Activated T-cell treated with anti-CD3 and anti-CD28 coated beads, Interleukin-2, amount 50 U/mL, for 24 hours (primary cell): ENCODE measurements at places on chromosomes 5 and 9.

GRCh38 chr5:31000287-31000686 is 193.2 kb upstream of the CDH6 start:
- no peak for DNase-seq

DNA sequence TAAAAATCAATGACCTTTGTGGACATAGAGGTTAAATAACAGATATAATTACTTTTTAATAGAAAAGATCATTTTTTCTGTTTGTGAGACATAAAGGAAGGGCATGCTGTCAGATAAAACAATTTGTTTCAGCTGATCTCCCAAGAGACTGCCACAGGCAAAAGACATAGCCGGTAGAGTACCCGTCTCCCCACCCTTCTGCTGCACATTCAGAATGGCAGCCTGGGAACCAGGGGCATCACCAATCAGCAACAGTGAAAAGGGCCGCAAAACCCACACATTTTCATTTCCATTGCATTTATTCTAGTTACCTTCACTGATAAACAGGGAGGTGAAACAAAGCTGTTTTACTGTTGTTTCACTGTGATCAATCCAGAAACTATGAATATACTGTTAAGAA is 357.7 kb downstream of the ARRDC3 start:
- DNase-seq: no peak

- no peak for DNase-seq
Observed at GRCh38 chr9:38233796-38234355, 158.6 kb upstream of the ALDH1B1 start.

DNA sequence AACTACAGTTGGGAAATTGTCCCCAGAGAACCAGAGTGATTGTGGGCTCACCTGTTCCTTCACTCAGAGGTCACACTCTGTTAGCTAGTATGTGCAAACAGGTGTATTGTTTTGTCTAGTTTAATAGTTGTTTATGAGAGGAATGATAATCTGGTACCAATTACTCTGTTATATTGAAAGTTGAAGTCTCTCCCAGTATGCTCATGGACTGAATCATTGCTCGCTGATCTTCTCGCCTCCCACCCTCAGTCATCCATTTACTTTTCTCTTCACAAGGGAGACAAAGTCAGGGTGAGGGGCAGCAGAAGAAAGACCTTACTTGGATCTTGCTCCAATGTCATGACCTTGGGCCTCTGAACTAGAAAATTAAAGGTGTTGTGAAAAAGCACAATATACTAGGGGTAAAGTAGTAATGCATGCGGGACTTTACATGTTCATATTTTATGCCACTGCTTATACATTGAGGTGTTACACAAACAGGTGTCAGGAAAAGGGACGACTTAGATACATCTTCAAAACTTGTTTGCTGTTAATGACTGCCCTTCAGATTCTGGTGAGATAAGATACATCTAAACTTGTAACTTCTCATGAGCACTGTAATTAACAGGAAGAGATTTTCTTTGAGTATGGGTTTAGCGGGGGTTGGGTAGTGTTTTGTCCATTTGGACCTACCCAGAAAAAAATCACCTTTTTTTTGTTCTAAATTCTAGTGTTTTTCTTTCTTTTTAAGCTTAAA is 36.9 kb downstream of the LNPEP start:
- no peak for DNase-seq

DNA sequence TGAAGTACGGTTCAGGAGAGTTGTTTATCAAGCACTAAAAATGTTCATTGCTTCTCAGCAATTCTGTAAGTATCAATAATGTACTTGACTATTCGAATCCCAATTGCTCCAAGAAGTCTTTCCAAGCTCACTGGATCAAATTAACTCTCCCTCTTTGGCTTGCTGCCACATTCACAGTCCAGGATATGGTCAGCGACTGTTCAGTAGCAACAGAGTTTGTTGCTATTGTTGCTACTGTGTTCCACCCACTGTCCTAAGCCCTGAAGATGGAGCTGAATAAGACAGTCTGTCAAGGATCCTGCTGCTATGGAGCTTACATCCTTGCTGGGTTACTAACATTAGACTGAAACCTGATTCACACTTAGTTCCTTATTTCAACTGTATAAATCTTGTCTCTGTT is 110.8 kb downstream of the FGF10 start:
- no peak for DNase-seq

DNA sequence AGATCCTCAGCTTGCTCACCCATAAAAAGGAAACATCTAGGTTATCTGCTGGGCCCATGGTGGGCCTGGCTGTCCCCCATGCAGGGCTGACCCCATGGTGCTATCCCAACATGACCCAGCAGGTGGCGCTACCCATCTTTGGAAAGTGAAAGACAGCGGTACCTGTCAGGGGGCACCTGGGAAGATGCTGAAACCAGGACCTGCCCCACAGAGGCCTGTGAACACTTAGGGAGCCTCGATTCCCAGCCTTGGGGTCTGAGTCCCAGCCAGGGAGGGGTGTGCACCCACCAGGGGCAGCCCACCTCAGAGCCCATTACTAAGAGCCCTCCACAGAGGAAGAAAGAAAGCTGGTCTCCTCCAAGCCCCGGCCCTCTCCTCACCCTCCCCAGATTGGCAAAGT is 46.6 kb upstream of the IPPK start:
- peak; percentile 90 for DNase-seq

DNA sequence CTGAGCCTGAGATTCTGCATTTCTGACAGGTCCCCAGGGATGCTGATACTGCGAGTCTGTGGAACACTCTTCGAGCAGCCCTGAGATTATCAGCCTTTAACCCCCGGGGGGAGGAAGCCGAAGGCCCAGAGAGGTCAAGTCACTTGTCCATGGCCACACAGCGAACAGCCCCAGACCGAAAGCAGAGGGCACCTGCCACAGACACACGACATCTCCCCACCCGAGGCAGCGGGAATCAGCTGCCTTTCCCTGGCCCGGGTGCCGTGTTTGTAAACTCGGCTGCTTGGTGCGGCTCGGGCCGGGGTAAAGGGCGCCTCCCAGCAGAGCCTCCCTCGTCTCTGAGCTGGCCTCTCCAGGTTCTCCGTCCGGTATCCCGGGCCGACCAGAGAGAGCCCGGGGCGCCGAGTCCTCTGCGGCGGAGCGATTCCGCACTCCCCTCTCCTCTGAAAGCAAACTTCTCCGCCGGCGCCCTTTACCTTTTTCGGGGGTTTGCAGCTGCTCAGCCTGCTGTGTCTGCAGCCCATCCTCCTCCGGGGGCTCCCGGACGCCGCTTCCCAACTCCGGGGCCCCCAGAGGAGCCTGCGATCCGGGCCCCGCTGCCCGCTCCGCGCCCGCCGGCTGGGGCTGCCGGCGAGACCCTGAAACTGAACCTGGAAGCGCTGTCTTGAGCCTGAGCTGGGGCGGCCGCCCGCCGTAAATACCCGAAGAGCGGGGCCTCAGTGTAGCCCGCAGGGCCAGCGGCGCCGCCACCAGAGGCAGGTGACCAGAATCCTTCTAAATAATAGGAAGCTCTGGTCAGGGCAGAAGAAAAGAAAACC is at the start of gene CCDC69:
TSS of gene CCDC69 (minus strand) at position 646 of the 818 bp plus-strand sequence. CDS start at position 524, 122 bp downstream.
- peak; percentile 80 for DNase-seq

DNA sequence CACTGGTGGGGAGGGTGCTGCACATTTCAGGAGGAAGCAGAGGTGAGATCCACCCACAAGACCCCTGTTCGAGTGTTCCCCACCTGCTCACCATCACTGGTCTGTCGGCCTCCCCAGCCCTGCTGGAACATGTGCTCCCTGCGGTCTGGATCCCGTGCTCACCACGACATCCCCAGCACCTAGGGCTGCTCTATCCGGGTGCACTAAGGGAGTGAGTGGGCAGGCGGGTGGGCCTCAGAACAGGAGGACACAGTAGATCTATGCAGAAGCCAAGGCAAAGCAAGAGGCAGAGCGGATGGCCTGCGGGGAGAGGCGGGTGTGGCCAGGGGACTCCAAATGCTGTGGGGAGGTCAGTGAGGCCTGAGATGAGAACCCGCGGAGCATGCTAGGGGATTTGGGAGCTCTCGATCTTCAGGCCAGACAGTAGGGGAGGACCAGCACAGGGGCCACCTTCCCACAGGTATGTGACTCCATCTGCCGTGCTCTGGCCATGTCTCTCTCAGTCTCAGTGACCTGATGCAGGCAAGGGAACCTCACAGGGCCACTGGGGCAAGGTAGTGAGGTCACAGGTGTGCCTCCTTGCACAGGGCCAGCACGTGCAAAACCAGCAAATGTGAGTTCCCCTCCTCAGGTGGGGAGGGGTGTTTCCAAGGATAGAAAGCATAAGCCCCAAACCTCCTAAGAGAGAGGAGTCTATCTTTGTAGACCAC is 134.2 kb downstream of the ZNF354C start:
- no peak for DNase-seq

DNA sequence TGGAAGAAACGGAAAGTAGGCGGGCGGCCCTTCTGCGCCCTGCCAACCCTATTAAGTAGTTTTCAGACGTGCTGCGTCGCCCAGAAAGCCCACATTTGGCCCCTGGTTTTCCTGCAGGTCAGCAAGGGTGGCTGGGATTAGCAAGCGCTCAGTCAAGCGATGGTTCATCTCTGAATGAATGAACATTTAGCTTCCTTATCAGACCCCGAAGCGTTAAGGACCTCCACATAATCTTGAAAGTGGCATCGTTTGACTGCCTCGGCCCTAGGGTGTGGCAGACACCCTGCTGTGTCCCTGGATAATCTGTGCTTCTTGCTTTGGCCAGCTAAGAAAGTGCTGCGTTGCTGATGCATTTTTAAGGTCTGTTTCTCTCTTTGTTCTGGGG is 684 bp downstream of the TOR1B start:
- DNase-seq: no peak

DNA sequence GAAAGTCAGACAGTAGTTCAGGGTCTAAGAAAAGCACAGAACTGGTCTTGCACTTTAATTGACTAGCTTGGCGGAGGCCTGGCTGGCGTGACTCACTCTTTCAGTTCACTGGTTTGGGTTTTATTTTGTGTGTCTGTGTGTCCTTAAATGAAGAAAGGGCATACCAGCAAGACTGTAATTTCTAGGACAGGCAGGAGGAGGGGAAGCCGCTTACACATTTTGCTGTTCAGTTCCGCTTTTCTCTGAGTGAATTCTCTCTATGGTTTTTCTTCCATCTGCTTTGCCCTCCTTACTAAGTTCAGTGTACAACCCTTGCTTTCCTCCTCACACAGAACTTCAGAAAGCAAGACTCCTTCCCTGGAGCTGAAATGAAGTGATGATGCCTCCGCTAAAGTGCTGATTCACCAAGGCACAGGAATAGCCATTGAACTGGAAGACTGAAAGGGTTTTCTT is 150.8 kb downstream of the MEF2C start:
- no peak for DNase-seq

- peak; percentile 51 for DNase-seq
Observed at GRCh38 chr5:55923177-55923771, 71.5 kb downstream of the IL6ST start.

- DNase-seq: no peak
Observed at GRCh38 chr5:72474516-72474915, 32.7 kb downstream of the ZNF366 start.

DNA sequence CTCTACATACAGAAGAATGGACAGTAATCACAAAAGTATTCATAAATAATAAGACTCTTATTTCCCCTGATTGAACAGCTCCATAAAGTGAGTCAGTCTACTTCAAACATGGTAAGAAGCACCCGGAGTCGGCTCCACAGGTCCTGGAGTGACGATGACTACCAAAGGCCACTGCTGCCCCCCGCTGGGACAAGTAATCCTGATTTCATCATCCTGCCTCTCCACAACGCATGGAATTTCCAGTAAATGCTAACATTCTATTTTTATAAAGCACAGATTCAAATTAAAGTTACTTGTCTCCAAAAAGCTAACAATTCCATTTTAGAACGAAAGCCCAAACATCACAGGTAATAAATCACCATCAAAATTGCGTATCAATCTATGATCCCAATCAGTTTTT is 16.2 kb downstream of the ATPSCKMT start:
- DNase-seq: no peak

DNA sequence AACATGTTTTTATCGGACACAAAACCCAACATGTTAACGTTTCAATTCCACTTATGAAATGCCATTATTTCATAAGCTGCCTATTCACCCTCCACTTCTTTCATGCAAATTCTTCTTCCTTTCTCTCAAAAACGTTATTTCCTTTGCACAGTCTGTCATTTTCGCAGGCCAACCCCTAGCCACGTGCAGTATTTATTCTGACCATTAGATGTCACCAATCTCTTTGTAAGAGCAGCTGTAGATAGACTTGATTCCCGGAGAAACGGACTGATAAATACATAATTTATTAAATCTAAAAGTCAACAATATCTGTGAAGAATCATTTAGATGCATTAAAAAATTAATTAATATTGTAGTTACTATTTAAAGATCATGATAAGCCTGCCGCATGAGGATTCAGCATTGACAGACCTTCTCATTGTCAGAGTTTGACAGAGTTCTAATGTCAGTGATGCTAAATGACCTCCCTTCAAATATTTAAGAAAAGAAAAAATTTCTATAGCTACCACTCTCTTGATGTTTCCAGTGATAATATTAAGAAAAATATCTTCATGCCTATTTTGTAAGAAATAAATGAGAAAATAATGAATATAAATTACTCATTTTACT is 933.6 kb downstream of the CDH12 start:
- DNase-seq: no peak

GRCh38 chr9:7145361-7146069 is 387.7 kb downstream of the KDM4C start:
- no peak for DNase-seq

DNA sequence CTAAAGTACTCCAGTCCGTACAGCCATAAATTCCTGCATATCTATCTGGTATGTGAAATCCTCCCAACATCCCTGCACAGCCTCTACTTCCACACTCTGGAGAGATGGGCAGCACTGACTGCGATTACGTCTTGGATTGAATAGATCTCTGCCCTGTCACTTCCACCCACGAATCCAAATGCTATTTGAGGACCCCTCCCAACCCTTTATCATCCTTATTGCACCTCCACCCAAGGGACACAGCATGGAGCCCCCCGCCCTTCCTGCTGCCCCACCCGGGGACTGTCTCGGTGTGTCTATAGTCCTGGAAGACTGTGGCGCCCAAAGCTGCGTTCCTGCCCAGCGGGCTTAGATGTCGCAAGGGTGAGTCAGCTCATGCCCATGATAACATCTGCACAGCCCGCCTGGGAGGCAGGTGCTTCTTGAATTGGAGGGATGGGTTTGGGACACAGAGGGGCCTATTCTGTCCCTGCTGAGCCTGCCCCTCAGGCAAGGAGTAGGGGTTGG is 105.7 kb upstream of the HAND1 start:
- no peak for DNase-seq

GRCh38 chr9:104300124-104300523 is 203.9 kb upstream of the OR13F1 start:
- no peak for DNase-seq

DNA sequence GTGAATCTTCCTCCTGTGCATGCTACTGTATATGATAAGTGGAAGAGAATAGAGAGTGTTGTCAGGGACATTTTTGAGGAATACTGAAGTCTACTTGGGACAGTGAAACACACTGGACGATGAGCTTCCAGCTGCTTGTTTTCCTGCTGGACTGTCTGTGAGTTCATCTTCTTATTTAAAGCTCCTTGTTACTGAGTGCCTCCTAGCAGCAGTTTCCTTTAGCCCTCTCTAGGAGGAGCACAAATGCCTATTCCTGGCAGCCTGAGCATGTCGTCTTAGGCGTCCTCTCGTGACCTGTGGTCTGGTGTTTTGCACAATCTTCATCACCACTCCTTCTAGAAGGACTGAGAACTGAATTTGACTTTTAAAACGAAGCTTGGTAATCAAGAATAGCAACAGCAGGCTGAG is 43.8 kb downstream of the ANKRD33B start:
- DNase-seq: no peak
